T-helper 2 cell (primary cell): ENCODE measurements at places on chromosomes 11 and 22.
A peak's percentile ranks its signal among the peaks of the same experiment; 100 is the strongest.

DNA sequence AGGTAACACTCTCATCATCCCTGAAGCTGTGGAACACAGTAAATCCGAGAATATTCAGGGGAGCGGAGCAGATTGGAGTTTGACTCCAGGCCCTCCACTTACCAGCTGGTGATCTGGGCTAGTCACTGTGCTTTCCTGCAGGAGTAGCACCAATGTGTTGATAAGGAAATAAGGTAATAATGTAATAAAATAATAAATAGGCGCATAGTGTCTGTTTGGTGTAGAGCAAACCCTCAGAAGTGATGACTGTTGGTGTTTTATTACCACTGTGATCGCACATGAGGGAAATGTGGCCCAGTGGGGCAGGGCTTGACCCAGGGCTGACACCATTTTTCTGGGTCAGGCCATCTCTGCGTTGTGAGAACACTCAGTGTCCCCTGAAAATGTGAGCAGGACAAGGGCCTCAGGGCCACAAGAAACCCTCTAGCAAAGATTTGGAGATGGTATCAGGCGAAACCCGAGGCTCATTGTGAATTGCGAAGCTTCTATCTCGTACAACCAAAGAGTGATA, 563.9 kb upstream of the B3GAT1 start:
- no peak for DNase-seq

- DNase-seq, result no peak
Observed at GRCh38 chr11:86981777-86982540, 26.8 kb upstream of the FZD4 start.

- DNase-seq, result no peak
Observed at GRCh38 chr11:110294509-110294908, 1.9 kb downstream of the RDX start.

DNA sequence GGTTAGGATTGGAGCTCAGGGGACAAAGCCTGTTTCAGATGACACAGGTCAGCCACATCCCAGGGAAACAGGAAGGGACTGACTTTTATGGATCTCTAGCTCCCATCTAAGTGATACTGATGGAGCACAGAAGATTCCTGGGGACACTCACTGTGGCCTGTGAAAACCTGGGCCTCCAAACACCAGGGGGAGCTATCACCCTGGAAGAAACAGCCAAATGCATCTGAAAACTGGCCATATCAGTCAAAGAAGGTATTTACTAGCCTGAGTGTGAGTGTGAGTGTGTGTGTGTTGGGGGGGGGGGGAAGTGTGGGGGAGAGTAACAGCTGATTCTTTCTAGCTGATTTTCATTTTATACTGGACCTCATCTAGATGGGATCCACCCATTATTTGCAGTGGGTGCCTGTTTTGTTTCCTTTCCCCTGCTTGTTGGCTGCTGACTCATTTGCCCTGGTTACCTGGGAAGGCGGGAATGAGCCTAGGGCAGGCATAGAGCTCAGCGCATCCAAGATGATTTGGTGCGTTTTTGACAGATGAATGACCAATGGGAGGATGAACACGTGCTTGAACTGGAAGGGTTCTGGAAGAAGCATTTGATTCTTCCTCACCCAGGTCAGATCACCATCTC, 284.0 kb downstream of the KIRREL3 start:
- peak; percentile 38 for DNase-seq

DNA sequence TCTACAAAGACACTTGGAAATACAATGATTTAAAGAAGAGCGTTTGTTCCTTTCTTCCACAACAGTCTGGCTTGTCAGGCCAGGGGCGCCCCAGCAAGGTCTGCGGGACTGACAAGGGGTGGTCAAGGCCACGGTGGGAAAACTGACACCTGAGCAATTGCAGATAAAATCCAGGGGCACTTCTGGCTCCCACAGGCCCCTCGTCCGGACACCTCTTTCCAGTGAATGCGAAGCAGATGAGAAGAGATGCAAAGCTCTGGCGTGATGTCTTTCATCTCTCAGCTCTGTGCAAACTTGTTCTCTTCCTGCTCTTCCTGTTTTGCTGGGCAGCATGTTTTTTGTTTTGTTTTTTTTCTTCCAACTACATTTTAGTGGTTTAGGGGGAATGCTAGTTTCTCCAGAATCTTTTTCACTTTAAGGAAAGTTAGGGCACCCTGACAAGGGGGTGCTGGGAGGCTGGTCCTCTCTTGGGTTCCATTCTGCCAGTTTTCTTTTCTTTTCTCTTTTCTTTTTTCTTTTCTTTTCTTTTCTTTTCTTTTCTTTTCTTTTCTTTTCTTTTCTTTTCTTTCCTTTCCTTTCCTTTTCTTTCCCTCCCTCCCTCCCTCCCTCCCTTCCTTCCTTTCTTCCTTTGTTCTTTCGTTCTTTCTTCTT, 11.1 kb upstream of the CBX6 start:
- DNase-seq, result no peak

GRCh38 chr22:45034156-45034555, 24.4 kb upstream of the PHF21B start:
- DNase-seq, result no peak

- no peak for DNase-seq
Observed at GRCh38 chr22:36660510-36660840, 43.1 kb downstream of the CACNG2 start.

DNA sequence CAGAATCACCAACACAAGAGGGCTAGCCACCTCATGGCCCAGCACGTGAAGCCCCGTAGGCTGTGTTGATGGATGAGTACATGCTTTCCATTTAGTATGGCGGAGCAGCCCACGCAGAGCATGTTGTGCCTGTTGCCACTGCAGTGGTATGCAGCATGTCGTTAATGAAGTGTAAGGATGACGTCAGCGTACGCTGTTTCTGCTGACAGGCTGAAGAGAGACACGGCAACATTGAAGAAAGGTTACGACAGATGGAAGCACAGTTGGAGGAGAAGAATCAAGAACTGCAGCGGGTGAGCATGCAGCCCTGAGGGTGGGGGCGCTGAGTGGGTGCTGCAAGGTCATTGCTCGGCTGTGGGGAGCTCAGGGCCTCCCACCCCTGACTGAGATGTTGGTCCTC, 62.8 kb downstream of the PPFIA1 start:
- DNase-seq, result no peak

- DNase-seq, result no peak
Observed at GRCh38 chr11:47154616-47155570, 21.8 kb downstream of the ARFGAP2 start.

- no peak for DNase-seq
Observed at GRCh38 chr22:38694049-38694448, 6.7 kb downstream of the JOSD1 start.

GRCh38 chr11:110447343-110447742, 17.6 kb downstream of the FDX1 start:
- no peak for DNase-seq

GRCh38 chr11:5527716-5528115, 11.2 kb upstream of the UBQLNL start:
- DNase-seq, result no peak

DNA sequence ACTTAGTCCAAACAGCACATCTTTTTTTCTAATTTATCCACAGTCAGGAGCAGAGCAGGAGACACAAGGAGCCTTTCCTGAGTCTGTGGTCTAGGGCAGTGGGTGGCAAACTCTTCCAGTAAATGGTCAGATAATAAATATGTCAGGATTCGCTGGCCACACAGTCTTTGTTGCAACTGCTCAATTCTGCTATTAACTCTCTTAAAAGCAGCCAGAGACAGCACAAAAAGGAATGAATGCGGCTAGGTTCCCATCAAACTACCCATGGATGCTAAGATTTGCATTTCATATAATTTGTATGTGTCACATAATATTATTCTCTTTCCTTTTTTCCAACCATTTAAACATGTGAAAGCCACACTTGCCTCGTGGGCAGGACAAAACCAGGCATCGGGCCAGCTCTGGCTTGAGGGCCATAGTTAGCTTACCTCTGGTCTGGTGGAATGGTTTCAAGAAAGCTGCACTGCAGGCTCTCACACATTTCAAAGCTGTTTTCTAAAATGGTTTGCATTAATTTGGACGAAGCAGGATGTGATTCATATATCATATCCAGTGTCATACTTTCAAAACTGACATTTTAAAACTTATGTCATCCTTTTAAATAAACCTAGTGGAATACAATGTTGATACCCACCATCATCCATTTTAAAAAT, 64.7 kb upstream of the CD5 start:
- DNase-seq, result no peak
